HS-5 (cell line): ENCODE measurements at places on chromosomes 2 and 18.
A peak's percentile ranks its signal among the peaks of the same experiment; 100 is the strongest.

GRCh38 chr2:188452084-188452483, 160.4 kb downstream of the GULP1 start:
- no peak for DNase-seq

DNA sequence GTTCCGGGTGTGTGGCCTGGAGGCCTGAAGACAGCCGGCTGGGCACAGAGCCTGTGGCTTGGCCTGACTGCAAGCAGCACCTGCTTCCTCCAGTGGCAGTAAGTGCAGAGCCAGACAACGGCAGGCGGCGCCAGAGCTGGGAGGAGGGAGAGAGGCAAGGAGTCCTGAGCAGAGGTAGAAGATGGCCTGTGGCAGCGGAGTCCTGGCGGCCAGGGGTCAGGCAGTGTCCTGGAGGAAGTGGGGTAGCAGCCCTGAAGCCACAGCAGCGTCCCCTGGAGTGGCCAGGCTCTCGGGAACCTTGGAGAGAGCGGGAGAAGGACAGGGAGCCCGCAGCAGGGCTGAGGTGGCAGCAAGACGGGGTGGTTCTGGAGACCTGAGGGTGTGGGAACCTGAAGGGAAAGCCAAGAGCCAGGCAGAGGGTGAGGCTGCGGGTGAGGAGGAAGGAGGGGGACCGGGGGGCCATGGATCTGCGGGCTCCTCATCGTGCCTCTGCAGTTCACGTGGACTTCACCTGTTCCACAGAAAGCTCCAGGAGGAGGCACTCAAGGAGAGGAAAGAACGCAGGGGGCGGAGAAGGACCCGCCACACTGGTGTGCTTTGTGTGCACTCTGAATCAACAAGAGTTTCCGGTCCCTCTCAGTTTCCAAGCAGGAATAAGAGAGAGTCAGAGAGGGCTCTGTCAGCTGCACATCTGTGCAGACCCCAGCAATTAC, 85.9 kb downstream of the USP40 start:
- no peak for DNase-seq

- no peak for DNase-seq
Measured at GRCh38 chr2:200136655-200137054, 169.8 kb upstream of the SPATS2L start.

- DNase-seq, result no peak
Measured at GRCh38 chr2:241901500-241902351, 32.2 kb downstream of the RTP5 start.

DNA sequence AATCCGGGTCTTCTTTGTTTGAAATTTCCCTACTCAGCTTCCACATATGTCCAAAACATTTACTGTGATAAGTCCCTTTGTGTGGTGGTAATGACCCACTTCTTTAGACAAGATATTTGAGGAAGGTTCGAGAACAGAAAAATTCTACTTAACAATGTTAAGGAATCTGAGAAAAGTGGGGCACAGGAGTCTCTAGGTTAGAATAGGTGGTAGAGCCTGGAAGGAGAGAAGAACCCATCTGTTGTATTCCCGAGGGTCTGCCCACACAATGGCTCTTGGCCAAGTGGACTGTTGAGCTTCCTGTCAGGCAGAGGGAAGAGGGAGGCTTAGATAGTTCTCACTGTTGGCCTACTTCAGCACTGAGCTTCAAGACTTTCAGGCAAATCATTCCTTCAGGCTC, 4.3 kb downstream of the IGFBP2 start:
- DNase-seq, result no peak

- no peak for DNase-seq
Measured at GRCh38 chr2:134377730-134378129, 123.9 kb downstream of the MGAT5 start.

DNA sequence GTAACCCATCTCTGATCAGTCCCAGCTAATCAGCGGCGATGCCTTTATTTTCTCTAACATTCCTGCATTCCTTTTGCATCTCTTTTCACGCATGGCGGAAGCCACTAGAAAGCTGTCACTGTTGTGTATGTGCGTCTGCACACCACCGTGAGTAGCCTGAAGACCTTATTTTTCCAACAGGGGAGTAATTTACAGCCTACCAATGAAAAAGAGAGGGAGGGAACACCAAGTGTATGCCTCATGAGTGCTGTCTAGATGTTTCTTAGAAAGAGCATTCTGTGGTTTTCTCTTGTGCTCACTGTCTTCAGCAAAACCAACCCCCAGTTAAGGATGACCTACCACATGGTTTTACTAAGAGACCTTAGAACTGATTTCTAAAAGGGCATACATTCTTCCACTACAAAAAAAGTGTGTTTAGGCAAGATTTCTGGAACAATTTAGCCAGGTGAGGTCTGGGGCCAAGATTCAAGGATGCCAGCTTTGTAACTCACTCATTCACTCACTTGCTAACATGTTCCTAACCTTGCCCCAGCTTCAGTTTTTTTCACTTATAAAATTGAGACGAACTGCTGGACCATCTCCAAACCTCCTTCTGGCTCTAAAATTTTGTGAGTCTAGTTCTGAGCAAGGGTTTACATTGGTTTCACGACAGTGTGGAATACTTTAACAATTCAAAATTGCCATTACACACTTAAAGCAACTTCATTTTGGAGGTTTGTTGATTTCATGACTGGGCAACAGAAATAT, 51.4 kb downstream of the BCL2 start:
- no peak for DNase-seq

- no peak for DNase-seq
Measured at GRCh38 chr18:2049986-2050385, 521.3 kb downstream of the METTL4 start.

DNA sequence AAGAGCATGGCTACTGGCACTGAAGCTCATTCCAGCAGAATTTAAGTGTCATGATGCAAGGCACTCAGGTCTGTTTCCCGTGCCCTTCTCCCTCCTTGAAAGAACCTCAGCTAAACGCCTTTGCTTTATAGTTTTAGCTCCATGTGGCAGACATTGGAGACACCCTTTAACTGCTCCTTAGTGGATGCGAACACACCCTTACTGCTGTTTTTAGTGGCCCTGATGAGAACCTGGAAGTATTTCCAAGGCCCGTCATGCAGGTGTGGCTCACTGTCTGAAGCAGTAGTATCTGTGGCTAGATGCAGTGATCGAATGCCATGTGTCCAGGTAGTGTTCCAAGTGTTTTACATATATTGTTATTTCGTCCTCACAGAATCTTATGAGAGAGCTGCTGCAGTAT, 28.3 kb downstream of the KIF5C start:
- no peak for DNase-seq

DNA sequence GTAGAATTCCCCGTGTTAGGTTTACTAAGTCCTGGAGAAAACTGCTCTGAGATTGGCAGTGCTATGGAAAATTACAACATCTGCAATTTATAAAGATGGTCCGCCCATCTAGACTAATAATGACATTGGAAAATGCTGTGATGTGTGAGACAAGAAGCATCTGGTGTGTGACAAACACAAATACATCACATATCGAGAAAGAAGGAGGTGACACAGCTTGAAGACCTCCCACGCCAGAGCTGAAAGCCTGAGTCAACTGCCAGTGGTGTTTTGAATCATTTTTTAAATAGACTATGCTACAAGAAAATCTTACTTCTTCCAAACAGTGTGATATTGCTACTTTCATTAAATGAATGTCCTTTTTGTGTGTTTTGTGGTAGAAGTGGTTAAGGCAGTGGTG, 8.6 kb upstream of the ANO7 start:
- DNase-seq, result no peak

DNA sequence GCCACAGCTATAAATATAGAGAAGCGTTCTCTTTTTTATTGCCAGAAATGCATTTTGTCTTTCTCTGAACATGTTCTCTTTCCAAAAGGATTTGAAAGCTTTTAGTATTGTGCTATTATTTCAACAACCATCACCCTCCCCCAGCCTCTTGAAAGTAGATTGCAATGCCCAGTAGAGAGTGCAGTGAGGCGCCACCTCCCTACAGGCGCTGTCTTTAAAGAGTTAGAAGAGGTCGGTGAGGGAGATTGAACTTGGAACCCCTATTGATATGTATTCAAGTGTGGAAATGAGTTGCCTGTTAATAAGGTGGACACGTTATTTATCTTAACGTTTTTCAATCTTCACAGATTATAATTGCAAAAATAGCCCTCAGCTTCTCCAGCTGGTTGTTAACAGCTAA, 360.3 kb downstream of the LRP1B start:
- DNase-seq, result no peak

- no peak for DNase-seq
Measured at GRCh38 chr2:168430431-168430830, 25.6 kb upstream of the CERS6 start.

GRCh38 chr2:161424891-161425727, 9.0 kb downstream of the TBR1 start:
- DNase-seq, result no peak

GRCh38 chr18:58272209-58272608, 228.2 kb downstream of the NEDD4L start:
- no peak for DNase-seq

- DNase-seq, result no peak
Measured at GRCh38 chr2:126699018-126699417, 43.1 kb downstream of the GYPC start.

DNA sequence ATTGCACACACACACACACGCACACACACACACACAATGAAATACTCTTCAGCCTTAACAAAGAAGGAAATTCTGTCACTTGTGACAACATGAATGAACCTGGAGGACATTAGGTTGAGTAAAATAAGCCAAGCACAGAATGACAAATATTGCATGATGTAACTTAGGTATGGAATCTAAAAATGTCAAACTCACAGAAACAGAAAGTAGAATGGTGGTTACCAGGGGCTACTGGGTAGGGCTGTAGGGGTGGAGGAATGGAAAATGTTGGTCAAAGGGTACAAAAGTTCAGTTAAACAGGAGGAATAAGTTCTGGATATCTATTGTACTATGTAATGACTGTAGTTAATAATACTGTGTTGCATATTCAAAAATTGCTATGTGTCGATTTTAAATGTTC, 29.5 kb downstream of the SCN2A start:
- no peak for DNase-seq

DNA sequence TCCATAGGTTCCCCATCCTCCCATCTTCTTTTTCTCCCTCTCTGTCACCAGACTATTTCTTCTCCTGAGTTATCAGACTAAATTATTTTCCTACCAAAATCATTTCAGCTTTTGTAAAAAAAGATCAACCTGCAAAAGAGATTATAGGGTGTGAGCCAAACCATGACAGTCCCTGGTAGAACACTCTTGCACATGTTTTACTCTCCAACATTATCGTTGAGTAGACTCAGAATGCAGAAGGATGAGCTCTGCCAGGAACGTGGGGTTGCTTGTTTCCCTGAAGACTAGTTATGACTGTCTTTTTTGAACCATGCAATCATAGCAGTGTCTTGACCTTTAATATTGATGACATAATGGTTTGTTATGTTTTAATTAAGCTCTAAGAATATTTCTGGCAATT, 360.1 kb upstream of the VWC2L start:
- no peak for DNase-seq

DNA sequence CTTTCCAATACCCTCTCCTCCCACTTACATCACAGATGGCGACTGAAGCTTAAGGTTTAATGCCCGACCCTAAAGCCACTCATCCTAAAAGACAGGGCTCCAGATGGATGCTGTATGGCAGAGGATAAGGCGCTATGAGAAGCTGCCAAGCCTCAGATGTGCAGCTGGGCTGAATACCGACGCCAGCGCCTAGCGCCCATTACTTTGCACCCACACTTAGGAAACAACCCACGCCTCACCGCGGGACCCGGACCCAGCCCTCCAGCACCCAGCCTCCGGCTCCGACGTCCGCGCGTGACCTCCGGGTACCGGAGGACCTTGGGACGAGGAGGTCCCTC, 335 bp downstream of the TRAK2 start:
- DNase-seq, result no peak

DNA sequence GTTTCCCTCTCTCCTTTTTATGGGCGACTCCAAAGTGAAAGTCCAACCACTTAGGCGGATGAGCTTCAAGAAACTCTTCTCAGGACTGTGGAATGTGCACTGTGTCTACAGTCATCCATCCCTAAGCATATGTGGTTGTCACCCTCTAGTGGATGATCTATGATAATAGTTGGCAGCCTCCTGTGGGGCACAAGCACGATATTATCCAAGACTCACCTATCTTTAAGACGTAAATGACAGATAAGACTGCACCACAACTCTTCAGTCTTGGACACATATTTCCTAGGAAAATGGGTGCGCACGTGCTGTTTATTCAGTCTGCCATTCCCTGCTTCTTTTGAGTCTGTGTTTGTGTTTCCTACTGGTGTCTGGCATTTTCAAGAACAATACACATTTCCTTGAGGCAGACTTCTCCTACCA, 145.5 kb upstream of the CTAGE1 start:
- peak; percentile 74 for DNase-seq

DNA sequence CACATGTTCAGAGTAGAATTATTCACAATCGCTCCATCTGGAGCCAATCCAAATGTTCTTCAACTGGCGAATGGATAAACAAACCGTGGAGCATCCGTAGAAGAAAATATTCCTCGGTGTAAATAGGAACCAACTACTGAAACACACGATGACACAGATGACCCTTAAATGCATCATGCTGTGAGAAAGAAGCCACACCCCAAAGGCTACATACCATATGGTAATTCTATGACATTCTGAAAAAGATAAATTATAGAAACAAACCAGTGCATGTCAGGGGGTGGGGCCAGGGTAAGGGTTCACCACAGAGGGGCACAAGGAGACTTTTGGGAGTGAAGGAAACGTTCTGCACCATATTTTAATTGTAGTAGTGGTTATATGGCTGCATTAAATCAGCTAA, 312.2 kb upstream of the SMIM21 start:
- no peak for DNase-seq

DNA sequence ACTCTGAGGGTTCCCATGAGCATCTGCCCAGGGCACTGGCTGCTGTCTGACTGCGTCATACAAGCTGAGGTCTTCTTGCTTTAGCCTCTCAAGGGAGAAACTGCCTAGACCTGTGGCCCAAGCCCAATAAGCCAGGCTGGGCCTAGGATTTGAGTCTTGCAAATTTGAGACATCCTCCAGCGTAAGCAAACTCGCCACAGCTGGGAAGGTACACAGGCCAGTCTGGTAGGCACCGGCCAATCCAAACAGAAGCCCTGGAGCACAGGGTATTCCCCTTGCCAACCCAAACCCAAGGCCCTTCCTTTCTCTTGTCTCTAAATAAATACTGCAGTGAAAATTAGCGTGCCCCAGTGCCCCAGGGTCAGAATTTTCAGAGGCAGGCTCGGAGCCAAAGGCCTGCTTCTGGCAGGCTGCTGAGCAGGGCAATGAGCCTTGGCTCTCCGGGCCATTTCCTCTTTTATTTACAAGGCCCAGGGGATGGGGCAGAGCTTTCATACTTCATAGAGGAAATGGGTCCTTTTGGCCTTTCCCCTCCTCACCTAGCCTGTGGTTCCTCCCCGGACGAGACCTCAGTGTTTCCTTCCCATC, 33.3 kb downstream of the POLR1A start:
- DNase-seq, result no peak

GRCh38 chr2:22907330-22907729, 477.6 kb upstream of the KLHL29 start:
- DNase-seq, result no peak

- DNase-seq, result no peak
Measured at GRCh38 chr2:163155279-163155883, 316.8 kb upstream of the KCNH7 start.

DNA sequence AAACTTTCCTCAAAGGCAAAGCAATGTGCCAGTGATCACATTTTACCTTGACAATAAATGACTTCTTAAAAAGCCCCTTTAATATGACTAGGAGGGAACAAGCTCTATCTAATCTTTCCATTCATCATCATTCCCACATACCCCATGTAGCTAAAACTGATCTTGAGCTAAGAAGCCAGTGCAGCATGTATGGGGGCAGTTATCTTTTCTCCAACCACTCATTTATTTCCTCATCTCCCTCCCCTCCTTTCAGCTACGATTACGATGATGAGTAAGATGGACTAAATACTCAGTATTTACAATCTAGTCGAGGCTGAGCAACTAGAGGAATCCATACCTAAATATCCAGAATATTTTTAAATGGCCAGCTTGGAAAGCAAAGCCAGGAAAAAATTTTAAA, 35.5 kb downstream of the PNO1 start:
- no peak for DNase-seq
